ENCODE measurements at places on chromosomes 1 and 21. TPM values are rescaled to one million over a fixed set of nuclear protein-coding genes. Genes with fewer than 3 reads are reported as not detected.

DNA sequence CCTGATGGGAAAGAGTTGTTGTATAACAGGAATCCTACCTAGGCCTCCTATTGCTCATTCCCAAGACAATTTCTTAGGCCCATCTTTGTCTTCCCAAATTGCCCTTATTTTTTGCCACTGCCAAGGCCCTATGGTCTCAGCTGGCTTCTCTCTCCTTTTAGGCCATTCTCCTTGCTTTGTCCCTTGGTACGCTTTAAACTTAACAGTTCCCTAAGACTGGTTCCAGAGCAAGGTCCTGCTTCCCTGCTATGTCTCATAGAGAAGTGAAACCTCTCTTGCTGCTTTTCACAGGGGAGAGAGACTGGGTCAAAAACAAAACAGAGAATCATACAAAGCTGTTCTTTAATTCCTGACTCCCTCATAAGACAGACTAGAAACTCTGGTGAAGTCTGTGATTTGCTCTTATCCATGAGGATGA is 77.1 kb downstream of the XCL2 start:
- no peak for DNase-seq

- no peak for DNase-seq
These were observed 36.0 kb downstream of the KRTAP10-1 start for GRCh38 chr21:44503901-44504399.

- no peak for DNase-seq
These were observed 4.6 kb upstream of the FNDC10 start for GRCh38 chr1:1604374-1605033.

DNA sequence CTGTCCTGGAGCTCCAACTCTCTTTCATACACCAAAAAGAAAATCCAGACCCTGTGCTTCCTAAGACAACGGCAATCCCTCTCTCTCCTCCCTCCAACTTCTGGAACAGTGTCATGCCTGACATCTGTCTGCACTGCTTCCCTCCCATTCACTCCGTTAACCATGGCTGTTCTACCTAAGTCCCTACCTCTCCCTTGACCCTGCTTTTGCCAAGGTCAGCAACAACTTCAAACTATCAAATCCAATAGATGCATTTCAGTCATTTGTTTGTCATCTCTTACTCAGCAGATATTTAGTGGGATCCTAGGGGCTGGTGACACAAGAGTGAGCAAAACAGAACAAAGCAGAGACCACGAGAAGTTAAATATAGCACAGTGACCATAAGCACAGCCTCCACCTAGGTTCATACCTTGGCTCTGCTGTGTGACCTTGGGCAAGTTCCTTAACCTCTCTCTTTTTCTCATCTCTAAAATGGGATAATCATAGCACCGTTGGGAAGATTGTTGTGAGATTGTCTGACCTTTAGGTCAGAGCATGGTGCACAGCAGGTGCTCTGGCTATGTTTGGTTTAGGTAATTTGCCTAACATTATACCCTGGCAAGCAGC is 88.9 kb downstream of the TMEM53 start:
- no peak for DNase-seq

DNA sequence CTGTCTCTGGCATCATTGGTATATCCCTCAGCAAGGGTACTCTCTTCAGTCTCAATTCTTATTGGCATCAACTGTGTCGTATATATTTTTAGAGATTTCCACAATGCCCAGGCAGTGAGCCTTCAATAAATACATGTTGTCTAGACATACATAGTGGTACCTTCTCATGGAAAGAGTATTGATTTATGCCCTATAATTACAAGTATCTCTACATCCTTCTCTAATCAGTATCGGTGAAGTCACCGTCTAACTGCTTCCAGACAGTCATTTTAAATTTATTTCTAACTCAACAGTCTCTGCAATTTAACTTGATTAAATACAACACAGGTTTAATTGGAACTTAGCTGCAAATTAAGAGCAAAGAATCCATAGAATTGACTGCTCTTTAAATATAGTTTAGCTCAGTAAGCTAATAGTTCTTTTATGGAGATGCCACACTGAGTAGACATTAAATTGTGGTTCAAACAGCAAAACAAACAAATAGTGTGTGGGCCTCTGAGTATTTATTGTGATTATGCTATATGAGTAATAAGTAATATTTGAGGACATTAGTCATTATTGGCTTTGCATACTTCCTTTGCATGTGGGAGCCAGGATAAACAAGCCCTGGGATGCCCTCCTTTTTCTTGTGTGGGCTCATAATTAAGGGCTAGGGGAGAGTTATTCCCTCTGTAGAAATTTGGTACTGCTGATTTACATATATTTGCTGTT is 126.9 kb upstream of the DUSP10 start:
- DNase-seq: no peak

DNA sequence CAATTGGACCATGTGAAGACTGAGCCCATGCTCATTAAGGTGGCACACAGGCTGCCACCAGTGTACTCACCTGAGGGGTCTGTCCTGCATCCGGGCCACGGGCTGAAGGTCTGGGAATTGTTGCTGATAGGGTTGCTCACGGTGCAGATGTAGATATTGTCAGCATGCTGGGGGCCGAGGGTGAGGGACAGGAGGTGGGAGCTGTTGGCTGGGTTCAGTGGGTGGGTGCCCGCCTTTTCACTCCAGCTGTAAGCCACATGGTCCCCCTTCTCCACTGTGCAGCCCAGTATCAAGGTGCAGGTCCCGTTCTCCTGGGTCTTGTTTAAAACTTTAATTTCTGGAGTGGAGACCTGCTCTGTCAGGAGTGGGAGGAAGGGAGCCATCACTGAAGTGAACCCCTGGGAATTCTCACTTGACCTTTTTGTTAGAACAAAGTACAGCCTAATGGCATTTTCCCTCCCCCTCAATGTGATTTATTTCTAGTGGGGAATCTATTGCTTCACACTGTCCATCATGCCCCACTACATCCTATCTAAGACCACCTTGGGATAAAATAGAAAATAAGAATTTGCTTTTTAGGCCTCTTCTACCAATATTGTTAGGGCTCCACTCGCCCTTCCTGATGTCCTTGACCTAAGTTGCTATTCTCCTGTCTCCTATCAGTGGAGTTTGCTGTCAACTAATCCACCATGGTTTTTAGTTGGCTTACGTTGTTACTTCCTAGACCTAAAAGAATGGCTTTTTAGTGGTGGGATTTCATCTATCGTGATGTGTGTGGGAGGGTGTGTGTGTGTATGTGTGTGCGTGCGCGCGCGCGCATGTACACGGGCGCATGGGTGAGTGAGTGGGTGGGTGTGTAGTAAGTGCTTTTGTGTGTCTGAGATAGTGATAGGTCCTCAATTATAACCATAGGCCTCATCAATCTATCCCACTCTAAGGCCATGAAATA is 12.0 kb downstream of the SLAMF1 start:
- no peak for DNase-seq

DNA sequence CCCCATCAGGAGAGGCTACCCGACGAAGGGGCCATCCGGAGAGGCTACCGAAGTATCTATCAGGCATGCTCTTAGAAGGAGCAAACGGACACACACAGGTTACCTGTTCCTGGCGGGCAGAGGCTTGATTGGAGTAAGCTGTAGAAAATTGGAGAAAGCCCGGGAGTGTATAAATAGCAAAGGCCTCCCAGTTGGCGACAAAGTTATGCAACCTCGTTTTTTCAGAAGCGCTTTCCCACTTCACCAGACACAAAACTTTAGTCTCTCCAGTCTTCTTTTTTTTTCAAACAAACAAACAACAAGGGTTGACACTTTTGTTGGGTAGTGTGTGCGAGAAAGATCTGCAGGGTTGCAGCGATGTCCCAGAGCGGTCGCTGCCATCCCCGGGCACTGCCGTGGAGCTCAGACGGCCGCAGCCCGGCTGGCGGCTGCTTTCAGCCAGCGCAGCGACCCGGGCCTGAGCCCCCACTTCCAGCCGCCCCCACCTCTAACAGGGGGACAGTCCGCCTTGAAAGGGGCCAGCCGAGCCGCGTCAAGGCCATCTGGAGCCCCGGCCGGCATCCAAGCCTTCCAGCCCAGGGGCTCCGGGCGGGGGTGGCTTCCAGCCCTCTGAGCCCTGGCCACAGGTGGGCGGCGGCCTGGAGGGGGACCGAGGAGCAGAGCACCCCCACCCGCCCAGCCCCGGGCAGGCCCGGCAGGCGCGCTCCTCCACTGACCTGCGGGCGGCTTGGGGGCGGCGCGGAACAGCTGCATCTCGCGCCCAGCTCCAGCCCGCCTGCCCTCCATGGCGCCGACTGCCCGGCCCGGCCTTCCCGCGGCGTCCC is 616 bp downstream of the MCOLN3 start:
- DNase-seq: no peak

- DNase-seq: peak; percentile 75
These were observed 56.2 kb upstream of the RASAL2 start for GRCh38 chr1:178037510-178038253.

DNA sequence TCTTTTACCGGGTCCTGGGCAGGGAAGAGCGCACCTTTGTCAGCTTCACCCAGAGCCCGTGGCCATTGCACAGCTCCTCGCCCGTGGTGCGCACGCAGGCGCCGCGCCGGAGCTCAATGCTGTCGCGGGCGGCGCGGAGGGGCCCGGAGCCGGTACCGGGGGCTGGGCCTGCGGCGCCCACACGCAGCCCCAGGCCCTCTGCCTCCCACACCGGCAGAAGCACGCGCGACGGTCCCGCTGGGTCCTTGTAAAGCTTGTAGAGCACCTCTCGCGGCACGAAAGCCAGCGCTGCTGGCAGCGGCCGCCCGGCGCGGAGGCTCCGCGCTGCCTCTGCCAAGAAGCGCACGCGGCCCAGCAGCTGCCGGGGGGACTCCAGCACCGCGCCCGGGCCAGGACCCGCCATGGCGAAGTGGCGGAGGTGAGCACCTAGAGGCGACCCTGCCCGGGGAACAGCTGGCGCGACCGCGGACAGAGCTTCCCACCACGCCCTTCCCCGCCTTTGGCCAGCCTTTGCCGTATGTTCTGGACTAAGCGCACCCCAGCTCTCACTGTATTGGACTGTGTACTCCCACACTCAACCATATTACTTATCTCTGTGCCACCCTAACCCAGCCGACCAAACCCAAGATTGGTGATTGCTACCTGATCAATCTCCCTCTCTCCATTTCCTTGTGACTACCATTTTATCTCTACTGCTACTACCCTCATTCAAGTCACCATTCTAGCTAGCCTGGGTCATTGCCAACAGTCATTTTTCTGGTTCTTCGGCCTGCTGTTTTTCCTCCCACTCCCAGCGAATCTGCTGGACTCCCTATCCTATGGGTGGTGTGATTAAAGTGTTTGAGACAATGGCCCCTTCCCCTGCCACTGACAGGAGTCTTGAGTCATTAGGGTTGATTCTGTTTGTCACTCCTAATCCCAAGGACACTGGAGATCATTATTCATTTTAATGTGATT is at the start of gene HECTD3:
Gene HECTD3, minus strand, starts transcription at position 470 of the 957 bp plus-strand sequence. Its CDS starts 67 bp downstream, at position 403.
- DNase-seq: peak; percentile 86

DNA sequence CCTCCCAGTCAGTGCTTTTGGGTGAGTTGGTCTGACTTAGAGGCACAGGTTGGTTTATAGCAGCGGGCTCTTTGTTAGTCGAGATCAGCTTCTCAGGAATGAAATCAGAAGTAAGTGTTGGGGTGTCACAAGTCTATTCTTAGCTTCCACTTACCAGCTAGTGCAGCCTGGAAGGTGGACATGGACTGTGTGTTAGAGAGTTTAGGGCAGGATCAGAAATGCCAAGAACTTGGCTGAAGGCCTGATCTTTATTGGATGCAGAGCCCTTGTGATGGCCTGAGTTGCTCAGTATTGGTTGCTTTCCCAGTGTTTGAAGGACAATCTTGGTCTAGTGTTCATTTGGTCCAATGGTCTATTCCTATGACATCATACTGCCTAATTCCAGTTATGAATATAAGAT is 377.0 kb upstream of the USP24 start:
- DNase-seq: no peak

DNA sequence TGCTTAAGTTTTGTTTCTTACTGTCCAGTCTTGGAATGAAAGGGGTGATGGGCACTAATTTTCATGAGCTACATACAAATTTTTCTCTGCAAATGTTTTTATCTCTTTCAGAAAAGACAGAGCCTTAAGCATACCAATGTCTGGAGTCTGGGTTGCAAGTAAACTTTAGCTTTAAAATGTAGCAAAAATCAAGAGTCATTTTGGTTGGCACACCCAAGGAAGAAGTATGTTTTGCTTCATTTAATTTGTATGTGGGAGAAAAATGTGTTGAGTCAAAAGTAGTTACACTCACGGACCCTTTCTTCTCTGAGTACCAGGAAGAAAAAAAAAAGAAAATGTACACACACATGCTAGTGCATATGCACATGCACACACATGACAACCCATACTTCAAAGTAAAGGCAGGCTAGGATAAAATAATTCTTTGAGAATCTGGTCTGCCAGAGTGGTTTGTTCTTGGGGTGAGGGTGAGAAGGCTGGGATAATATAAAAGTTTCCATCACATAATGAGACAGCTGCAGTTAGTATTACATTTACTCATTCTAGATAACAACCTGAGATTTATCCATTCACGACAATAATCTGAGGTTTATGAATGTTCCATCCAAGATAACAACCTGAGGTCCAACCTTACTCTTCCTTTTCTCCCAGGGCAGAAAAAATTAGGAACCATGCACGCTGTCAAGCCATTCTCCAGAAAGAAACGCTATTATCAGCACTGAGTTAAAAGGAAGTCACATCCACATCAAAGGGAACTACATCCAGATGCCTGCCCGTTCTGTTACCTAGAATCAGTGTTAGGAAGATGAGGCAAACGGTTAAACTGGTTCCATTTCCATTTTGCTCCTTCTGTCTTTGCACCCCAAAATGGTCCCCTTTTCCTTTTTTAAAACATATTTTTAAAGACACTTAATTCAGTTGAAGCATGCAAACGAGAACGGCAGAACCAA is 9.3 kb downstream of the DPYD start:
- DNase-seq: no peak

DNA sequence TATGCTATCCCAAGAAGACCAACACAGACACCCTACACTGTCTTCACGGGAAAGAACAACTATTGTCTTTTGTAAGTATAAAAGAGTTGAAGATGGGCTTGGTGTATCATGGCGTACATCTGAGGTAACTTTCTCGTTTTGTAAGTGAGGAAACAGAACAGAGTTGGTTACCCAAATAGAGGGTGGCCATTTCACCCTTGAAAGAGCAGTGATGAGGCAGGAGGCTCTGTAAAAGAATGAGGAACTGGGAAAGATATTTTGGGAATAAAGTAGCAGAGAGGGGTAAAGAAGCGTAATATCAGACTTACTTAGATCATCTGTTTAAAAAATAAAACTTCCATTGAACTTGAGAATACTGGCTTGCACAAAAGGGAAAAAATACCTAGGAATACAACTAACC is 18.9 kb downstream of the FCRL2 start:
- DNase-seq: no peak

DNA sequence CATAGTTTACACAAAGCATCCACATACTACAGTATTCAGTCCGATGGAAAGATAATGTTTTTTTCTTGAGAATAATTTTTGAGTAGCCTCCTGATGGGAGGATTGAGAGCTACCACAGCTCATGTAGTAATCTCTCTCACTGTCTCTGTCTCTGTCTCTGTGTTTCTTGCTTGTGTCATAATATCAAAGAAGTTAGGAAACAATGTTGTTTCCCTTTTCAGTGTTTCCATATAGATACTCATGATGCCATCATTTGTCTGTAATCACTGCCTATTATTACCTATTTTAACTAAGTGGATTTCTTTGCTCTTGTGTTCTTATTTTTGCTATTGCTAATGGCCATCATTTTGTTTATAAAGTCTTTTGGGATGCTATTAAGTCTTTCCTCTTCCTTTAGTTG is 367.7 kb downstream of the NEGR1 start:
- no peak for DNase-seq

The SF3B4 gene
- 5.7 TPM for total RNA-seq

The DNASE2B gene
- not detected for total RNA-seq

The MTARC1 gene
- total RNA-seq: 6.1 TPM

The LY9 gene
- 0.20 TPM for total RNA-seq

The CCDC185 gene
- not detected for total RNA-seq

Measured in right atrium auricular region (tissue), 2 donors.